Femur (tissue), 1 donor: ENCODE measurements at places on chromosomes 5 and 9.

GRCh38 chr5:176541338-176542134 is 4.3 kb upstream of the RNF44 start:
- peak; percentile 62 for DNase-seq

GRCh38 chr9:4986296-4986695 is 1.2 kb downstream of the JAK2 start:
- DNase-seq, result no peak

GRCh38 chr5:57887851-57888621 is 405.4 kb upstream of the ACTBL2 start:
- DNase-seq, result peak; percentile 57

GRCh38 chr9:30723656-30724055 is 1660.8 kb upstream of the ACO1 start:
- no peak for DNase-seq

DNA sequence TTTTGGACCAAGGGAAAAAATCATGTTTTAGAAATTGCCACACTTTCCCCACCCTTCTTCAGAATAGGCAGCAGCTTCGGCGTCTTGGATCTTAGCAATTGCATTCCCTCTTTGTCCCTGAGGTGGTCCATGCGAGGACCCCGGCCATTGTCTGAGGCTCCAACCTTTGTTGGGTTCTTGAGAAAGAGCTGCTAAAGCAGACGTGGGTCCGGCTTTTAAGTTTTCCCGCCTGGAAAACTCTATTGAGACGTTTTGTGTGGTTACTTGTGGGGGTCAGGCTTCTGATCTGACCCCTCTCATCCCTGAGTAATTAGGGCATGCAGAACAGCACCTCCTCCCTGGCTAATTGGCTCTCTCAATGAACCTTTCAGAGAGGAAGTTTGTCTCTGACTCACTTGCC is 509.6 kb upstream of the TNC start:
- no peak for DNase-seq

- DNase-seq, result no peak
Observed at GRCh38 chr9:88193766-88194165, 55.5 kb upstream of the SPATA31C2 start.

DNA sequence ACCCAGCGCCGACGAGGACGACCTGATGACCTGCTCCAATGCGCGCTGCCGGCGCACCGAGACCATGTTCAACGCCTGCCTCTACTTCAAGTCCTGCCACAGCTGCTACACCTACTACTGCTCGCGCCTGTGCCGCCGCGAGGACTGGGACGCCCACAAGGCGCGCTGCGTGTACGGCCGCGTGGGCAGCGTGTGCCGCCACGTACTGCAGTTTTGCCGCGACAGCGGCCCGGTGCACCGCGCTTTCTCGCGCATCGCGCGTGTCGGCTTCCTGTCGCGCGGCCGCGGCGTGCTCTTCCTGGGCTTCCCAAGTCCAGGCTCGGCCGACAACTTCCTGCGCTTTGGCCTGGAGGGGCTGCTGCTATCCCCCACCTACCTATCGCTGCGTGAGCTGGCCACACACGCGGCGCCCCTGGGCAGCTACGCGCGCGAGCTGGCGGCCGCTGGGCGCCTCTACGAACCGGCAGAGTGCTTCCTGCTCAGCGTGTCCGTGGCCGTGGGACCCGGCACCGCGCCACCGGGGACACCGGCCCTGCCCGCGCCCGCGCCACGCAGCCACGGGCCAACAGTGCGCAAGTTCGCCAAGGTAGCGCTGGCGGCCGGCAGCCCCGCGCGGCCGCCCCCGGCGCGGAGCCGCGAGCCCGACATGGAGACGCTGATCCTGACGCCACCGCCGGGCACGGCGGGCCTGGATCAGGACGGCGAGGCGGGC is 2.7 kb upstream of the PHPT1 start:
- no peak for DNase-seq

GRCh38 chr9:17291766-17292165 is 156.9 kb downstream of the CNTLN start:
- DNase-seq, result no peak

DNA sequence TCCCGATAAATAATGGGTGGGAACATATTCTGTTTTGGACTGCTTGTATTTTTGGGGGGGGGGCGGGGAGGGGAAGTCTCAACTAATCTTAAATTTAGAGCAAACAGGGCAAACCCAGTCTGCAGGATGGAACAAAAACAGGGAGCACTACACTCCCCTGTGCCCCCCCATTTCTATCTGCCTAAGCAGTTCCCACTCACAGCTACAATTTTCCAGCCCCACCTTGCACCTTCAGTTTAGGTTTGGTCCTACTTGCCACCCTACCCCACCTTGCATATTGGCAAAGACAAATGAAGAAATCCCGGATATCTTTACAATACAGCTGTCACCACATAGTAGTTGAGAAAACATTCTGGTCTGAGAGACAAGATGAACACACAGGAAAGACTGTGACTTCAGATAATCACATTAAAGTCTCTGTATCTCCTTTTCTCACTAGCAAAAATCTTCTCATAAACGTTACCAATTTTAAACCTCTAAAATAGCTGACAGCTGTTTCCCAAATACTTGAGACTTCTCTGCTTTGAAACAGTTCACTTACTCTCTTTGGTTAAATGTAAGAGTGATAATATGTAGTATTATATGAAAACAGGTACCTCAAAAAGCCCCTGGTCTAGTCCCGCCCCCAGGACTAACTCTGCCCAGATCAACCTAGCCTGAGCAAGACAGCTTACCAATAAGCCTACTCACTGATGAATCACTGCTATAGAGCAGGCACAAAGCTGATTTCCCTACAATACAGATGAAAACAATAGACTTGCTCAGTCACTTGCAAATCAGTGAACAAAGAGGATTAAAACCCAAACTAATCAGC is 5.2 kb upstream of the RAPGEF6 start:
- no peak for DNase-seq

GRCh38 chr5:77333451-77334123 is 123.1 kb downstream of the PDE8B start:
- DNase-seq, result no peak

GRCh38 chr5:9160747-9161146 is 385.1 kb downstream of the SEMA5A start:
- no peak for DNase-seq

- DNase-seq, result no peak
Observed at GRCh38 chr9:116565986-116566385, 121.1 kb upstream of the TRIM32 start.

DNA sequence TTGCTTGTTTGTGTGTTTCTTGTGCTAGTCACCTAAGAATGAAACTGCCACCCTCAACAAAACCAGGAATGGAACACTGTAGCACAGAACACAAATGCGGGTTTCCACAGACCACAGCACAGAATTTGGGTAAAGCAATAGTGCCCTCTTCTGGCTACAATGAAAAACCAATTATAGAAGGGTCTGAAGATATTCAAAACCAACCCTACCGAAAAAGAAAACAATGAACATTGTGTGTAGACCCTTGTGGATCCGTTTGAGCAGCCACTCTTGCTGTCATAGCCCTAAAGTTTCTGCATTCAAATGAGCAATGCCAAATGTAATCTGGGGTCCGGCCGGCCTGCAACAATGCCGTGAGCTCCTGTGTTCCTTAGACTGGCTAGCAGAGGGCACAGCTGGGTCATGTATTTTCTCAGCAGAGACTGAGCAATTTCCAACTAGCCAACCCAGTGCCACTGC is 8.3 kb upstream of the ENC1 start:
- DNase-seq, result peak; percentile 37

DNA sequence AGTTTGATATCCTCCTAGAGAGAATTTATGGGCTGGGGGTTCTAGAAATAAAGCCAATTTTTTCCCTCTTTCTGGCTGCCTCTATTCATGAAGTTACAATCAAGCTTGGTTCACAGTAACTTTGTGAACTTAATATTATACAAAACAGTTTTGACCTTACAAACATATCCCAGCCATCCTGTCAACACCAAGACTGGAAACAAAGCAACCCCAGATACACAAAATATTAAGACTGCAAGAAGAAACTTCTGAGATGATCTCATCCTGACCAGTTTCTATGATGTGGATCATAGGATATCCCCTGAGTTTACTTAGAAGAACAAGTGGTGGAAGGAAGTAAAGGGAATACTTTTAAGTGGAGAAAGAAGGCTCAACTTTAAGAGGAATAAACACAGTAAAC is 28.3 kb upstream of the CER1 start:
- DNase-seq, result no peak

DNA sequence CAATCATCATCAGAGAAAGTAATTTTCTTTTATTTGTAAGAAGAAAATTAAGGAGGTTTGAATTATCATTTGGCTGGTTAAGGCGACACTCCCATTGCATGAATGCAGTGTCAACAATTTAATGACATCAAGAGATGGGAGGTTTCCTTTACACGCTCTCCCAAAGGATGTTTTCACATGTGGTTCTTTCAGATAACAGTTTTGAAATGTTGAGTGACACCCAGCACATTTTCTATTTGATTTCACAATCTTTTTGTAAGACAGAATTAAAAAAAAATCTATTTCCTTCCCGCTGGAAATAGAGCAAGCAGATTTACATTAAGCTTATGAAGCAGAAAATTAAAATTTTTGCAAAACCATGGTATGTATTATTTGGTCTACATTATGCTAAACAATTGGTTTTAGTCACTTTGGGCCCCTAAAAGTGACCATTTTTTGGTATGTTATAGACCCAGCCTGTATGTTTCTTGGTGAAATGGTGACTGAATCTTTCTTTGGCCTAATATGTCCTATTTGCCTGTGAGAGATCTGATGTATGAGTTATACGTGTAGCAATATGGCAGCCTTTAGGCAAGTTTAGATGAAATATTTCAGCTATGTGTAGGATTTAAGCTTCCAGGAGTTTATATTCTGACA is 18.9 kb upstream of the ANKRD55 start:
- no peak for DNase-seq

- no peak for DNase-seq
Observed at GRCh38 chr5:59599729-59600128, 293.8 kb downstream of the PDE4D start.

DNA sequence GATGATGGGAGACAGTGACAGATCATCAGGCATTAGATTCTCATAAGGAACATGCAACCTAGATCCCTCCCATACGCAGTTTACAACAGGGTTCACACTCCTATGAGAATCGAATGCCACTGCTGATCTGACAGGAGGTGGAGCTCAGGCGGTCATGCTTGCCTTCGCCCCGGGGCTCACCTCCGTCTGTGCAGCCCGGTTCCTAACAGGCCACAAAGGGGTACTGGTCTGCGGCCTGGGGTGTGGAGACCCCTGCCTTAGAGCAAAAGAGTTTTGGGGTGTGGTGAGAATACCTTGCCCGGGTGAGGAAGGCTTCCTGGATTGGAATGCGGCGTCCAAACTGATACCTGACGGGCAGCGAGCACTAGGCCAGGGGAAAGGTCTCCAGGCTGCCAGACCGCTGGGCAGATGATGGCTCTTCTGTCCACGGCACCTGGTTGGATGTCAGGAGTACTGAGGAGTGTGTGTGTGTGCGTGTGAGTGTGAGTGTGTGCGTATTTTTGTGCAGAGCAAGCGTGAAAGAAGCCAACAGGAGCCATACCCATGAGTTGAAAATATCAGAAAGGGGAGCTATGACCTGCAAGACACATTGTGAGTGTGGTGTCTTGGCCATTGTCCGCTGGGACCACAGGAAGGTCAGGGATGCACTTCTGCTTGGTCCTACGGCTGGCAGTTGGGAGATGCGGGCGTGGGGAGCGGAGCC is 55.4 kb downstream of the ACER2 start:
- DNase-seq, result no peak

GRCh38 chr5:3392306-3392939 is 203.2 kb upstream of the IRX1 start:
- DNase-seq, result peak; percentile 33

GRCh38 chr9:87445646-87446045 is 52.0 kb upstream of the DAPK1 start:
- peak; percentile 29 for DNase-seq

GRCh38 chr5:675871-676698 is 17.1 kb downstream of the TPPP start:
- peak; percentile 19 for DNase-seq

DNA sequence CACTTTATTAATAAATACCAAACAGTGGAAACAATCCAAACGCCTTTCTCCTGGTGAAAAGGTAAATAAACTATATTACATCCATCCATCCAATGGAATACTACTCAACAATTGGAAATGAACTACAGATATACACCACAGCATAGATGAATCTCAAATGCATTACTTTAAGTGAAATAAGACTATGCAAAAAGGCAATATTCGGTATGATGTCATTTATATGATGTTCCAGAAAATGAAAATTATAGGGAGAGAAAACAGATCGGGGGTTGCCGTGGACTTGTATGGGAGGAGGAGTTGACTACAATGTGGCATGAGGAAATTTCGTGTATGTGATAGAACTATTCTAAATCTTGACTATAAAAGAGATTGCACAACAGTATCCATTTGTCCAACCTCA is 27.5 kb upstream of the SLIT3 start:
- no peak for DNase-seq

DNA sequence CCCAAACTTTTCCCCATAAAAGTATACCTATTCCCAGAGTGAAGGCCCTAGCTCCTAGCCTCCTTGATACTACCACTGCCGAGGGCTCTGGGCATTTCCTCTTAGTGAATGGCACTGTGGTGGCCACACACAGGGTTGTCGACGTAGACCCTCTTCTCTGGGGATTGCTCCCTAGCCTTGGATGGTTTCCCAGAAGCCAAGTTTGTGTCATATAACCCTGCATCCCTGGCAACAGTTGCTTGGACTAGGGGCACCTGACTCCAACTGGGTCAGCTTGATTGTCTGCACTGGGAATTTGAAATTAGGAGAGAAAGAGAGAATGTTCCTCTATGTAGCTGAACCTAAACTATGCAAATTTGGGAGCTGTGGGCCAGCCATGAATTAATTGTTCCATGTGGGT is 32.3 kb upstream of the KIF2A start:
- DNase-seq, result no peak

GRCh38 chr5:59959330-59959729 is 65.8 kb upstream of the PDE4D start:
- no peak for DNase-seq

DNA sequence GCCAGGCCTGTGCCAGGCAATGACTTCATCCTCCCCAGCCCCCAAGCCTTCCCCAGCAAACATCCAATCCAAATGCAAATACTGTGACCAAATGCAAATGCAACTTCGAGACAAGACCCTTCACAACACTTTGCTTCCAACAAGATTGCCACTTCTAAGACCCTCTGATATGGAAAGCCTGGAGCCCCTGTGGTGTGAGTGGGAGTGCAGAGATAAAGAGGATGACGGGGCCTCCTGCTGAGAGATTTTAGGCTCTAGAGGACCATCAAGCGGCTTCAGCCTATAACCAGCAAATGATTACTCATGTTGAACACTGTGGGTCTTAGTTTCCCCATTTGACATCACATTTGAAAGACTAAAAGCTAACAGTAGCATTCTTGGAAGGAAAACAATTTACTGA is 46.6 kb upstream of the GABRP start:
- DNase-seq, result no peak

DNA sequence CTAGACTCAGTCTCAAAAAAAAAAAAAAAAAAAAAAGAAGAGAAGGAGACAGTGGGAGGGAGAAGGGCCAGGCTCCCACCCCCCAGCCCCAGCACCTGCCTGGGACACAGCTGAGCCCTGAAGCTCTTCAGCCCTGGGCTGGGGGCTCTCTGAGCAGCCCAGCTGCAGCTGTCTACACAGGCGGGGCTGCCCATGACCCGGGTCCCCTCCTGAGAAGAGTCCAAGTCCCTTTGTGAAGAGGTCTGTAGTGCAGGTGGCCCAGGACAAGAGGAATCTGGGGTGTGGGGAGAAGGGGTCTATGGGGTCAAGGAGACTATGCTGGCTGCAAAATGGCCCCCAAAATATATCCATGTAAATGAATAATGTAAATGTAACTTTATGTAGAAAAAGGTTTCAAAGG is 6.7 kb upstream of the LCN2 start:
- DNase-seq, result no peak
